H1 (cell line): ENCODE measurements at places on chromosomes 12 and 14. TPM values are rescaled to one million over a fixed set of nuclear protein-coding genes. Genes with fewer than 3 reads are reported as not detected.

GRCh38 chr12:34186492-34186891 is 164.2 kb downstream of the ALG10 start:
- DNase-seq = no peak

- DNase-seq = no peak
These were observed 17.0 kb downstream of the RNASE10 start for GRCh38 chr14:20522332-20522731.

DNA sequence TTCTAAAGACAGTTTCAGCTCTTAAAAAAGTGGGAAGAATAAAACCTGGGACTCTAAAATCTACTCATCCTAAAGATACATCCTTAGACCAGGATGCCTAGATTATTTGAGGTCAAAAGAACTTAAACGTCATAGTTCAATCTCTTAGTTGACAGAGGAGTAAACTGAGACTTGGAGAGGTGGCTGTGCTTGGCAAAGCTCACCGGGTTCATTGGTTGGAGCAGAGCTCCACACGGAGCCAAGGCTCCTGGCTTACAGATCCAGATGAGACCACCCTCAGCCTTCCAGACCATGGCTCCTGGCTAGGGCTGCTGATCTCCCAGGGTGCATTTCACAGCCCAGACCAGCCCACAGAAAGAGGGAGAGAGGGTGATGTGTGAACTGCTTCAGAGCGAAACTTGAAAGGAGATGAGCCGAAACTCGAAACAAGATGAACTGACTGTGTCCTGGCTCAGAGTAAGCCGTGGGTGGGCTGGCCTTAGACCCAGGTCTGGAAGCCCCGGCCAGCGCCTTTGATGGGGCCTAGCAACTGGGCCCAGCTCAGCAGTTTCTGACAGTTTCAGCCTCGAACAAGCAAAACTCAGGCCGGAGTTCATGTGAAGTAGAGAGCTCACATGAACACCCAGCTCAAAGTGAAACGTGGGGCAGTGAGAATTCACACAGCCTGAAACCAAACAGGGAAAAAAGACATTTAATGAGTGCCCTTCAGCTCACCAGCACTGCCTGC is 1044.8 kb downstream of the BCL11B start:
- DNase-seq = no peak

Gene TIMELESS
- 86.7 and 88.7 TPM in 2 replicates for total RNA-seq

Gene GLIPR1L1
- total RNA-seq = 1.7 and 2.0 TPM in 2 replicates
